ENCODE measurements at places on chromosomes 7 and 10.

- no peak for DNase-seq
Observed at GRCh38 chr10:113895018-113895417, 40.6 kb downstream of the NHLRC2 start.

GRCh38 chr10:70885481-70885880 is 2.9 kb downstream of the PCBD1 start:
- no peak for DNase-seq

DNA sequence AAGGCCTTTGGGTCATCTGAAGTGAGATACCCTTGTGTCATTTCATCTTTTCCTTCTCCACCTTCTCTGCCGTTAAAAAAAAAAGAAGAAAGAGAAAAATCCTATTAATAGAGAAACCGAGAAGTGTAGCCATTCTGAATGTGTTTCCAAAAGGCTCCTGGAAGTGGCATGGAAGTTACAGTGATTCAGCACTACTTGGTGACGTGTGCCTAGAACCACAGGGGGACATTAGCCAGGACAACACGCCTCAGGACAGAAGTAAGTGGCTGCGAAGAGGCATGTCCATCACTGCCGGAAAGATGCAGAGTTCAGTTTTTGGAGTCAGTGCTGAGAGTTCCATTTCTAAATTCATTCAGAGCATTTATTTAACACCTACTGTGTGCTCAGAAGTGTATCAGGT is 6.3 kb downstream of the HTRA1 start:
- no peak for DNase-seq

DNA sequence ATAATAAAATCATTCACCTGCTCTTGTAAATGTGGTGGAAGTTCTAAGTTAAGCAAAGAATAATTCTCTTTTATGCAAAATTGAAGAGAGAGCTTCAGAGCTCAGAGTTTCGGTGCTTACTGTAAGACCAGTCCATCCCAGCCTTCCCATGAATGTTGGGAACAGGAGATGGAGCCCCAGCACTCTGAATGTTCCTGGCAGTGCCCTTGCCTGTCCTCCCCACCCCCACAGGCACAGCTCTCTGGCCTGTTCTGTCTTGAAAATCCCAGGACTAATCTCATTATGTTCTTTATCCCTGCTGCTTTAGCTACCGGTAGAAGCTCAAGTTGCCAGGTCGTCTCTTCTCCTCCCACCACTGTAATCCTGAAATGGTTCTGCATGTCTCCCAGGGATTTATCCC is 29.1 kb upstream of the LHFPL3 start:
- no peak for DNase-seq

DNA sequence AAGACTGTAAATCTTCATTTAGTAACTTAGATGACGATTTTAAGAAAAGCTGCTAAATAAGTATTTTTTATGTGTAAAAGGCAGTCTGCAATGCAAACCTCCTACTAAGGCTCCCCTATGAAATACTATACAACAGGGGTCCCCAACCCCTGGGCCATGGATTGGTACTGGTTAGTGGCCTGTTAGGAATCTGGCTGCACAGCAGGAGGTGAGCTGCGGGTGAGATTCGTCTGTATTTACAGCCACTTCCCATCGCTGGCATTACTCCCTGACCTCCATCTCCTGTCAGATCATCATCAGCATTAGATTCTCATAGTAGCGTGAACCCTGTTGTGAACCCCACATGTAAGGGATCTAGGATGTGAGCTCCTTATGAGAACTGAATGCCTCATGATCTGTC is 580.4 kb downstream of the MAGI2 start:
- DNase-seq, result no peak

DNA sequence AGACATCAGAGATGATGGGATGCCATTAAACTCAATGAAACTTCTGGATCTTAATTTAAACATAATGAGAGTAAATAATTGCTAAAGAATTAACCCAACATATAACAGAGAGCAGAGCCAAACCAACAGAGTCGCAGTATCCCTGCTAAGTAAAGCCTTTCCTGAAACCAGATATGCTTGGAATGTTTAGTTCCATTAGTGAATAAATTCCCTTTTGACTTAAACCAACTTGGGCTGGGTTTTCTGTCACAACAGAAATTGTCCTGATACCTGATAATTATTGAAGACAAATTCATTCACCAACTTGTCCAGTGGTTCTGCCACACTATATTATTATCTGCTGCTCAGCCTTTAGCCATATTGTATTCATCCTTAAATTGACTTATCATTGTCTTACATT is 286.7 kb downstream of the FZD1 start:
- no peak for DNase-seq

DNA sequence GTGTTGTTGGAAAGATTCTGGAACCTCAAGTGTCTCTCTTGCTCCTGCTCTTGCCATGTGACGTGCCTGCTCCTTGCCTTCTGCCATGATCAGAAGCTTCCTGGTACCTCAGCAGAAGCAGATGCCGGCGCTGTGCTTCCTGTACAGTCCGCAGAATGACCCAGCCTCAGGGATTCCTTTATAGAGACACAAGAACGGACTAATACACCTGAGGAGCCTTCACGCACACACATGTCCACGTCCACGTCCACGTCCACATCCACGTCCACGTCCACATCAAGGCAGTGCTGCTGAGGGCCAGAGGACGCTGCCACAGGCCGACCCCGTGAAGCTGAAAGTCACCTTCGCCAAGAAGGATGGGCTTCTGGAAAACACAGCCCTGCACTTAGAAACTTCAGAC is 190.1 kb downstream of the MAD1L1 start:
- no peak for DNase-seq

DNA sequence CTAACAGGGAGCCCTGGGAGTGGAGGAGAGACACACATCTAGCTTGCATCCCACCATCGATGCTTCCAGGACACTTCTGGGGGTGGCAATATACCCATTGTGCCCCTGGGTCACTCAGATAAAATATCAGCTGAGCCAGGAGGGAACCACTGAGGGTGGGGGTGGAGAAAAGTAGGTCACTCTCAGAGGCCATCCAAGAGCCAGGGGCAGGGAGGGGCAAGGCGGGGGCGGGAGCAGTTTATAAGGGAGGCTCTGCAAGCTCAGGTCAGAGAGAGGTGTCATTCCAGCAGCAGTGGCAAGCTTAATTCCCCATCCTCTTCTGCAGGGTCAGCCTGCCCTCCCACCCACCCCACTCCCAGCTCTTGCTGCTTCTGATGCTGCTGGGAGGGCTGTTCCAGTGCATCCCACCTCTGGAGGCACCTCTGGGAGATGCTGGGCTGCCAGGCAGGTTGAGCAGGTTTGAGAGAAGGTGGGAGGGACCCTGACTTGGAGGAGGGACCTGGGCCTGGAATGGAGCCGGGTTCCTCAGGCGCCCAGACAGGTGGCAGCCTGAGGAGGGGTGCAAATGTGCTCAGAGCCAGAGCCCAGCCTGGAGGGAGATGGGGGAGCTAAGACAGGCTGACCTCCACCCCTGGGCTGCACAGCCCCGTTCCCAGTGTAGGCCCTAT is 20.1 kb upstream of the TLX1 start:
- no peak for DNase-seq

- no peak for DNase-seq
Observed at GRCh38 chr7:14850039-14850438, 52.5 kb downstream of the DGKB start.

GRCh38 chr7:74023092-74023536 is 4.9 kb upstream of the ELN start:
- DNase-seq, result no peak

- no peak for DNase-seq
Observed at GRCh38 chr10:34191406-34191805, 623.7 kb downstream of the PARD3 start.

- DNase-seq, result no peak
Observed at GRCh38 chr7:154416714-154417113, 364.5 kb downstream of the DPP6 start.

GRCh38 chr10:92855560-92855959 is 7.2 kb downstream of the EXOC6 start:
- DNase-seq, result no peak

DNA sequence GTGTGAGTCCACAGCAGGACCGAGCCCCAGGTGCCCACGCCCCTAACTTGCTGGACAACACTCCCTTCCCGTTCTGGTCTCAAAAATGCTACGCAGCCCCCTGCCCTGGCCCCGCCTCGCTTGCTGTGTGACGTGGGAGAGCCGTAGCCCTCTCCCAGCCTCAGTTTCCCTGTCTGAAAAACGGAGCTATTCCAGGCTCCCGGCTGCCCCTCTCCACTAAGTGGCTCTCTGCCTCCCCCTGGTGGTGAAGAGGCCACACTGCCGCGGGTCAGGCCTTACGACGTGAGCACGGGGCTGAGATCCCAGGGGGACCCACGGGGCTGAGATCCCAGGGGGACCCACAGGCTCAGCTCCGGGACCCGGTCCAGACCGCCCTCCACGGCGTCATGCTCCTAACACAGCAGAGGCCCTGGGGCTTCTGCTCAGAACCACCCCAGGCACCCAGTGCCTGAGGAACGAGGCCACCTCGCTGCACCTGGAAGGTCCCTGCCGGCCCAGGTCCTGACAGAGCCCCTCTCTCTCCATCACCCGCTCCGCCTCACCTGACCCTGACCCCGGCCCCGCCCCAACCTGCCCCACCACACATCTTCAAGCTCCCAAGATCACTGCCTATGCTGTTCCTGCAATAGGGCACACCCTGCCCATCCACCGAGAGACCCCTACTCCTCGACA is 26.7 kb downstream of the MICALL2 start:
- DNase-seq, result no peak

DNA sequence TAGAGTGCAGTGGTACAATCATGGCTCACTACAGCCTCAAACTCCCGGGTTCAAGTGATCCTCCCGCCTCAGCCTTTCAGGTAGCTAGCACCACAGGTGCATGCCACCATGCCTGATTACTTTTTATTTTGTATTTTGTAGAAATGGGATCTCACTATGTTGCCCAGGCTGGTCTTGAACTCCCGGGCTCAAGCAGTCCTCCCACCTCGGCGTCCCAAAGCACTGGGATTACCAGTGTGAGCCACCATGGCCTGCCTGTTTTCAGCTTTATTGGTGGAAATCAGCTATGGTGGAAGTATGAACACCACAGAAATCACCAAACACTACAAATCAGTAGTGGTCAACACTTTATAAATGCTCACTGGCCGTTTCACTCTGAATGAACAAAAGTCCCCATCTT is 299.9 kb upstream of the LYZL1 start:
- DNase-seq, result no peak
